ENCODE measurements at places on chromosomes 5 and 9. TPM values are rescaled to one million over a fixed set of nuclear protein-coding genes. Genes with fewer than 3 reads are reported as not detected.

CD180 gene
- total RNA-seq, result 2.1 TPM

FGF10 gene
- 12.8 TPM for total RNA-seq

- DNase-seq, result no peak
These were observed 20.3 kb upstream of the ENC1 start for GRCh38 chr5:74660873-74661272.

DNA sequence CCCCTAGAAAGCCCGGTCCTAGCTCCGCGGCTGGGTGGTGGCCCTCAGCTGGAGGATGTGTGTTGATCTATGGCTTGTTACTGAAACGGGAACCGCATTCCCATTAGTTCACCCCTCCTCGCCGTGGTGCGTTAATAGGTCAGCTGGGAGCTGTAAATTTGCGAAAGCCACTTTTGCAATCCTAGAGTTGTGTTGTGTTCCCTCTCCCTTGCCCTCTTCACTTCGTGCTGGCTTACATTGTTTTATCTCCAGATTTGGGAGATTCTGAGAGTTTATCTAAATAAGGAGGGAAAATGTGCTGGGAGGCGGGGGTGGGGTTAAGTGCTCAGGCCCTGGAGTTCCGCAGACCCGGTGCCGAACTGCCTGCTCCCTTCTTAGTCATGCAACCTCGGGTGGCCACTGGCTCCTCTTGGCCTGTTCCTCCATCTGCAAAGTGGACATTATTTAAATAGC lies 62.8 kb downstream of the HMCN2 start:
- peak; percentile 61 for DNase-seq

DNA sequence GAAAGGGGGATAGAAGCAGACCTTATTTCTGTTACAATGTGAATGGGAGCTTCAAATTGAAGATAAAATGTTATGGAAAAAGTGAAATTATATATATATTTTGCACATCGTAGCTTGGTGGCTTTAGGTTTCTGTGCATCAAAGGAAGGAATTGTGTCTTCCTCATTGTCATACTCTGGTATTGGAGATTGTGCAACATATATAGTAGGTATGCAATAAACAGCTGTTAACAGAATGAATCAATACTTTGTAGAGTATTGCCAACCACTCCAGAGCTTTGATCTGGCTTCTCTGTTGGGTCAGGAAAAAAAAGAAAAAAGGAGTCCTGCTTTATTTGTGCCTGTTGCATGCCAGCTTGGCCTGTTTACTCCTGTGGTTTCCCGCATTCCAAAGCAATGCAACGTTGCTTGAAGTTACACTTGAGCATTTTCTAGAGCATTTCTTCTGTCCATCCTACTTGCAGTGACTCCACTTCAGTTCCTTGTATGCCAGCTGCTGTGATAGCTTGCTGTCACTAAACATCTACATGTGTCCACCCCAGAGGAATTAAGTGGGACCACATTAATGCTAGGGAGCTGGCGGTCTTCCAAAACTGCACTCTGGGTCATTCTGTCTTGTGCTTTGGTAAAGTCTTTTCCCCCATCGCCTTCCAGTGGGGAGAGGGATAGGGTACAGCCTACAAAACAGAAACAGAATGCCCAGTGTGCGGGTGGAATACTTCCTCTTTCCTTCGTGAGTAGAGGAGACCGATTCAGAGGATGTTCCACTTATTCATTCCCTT lies 62.0 kb upstream of the MEF2C start:
- no peak for DNase-seq

DNA sequence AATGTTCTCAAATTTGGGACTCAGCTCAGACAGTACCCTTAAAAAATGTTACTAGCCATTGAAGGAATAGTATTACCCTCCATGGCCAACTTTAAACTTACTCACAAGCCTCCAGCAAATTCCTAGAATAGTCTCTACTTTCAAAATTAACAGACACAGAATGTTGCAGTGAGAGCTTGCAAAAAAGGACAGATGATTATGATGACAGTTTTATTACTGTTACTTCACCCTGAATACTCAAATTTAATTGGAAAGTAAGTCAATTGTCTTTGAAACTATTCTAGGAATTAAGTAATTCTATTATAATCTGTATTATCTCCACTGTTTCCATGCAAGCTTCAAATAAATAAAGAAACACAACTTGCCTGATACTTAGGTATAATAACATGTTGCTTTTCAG lies 288.3 kb downstream of the SLF1 start:
- no peak for DNase-seq

- no peak for DNase-seq
These were observed 593.7 kb upstream of the KLF4 start for GRCh38 chr9:108083160-108083750.

- DNase-seq, result peak; percentile 23
These were observed 51.5 kb upstream of the SH3PXD2B start for GRCh38 chr5:172505845-172506244.

Measured in ureter (tissue), 1 donor.